ENCODE measurements at places on chromosomes 7 and 10.

DNA sequence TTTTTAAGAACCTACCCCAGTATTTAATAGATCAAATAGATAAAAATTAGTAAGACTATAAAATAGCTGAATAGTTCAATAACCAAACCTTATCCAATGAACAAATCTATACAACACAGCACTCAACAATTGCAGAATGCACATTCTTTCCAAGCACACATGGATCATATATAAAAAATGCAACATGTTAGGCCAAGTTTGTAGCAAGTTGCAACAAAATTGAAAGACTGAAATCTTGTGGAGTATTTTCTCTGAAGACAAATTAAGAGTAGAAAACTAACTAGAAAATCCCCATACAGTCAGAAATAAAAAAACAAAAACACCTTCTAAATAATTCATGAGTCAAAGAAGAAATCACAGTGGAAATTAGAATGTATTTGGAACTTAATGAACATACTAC is 317.3 kb downstream of the PHTF2 start:
- DNase-seq = no peak

DNA sequence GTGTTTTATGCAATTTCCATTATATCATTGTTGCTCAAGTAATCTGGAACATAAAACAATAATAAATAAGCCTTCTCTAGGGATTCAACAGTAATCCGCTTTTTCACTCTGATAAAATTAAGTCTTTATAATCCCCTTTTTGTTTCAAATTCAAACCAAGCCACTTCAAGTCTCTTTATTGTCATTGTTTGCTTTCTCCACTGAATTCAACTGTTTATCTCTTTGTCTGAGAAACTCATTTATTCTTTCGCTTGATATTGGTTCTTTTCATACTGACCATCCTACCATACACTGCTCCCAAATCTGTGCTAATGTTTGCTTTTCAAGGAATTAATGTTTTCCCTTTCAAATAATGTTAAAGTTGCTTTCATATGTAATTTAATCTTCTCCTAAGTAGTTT is 550.4 kb upstream of the PCDH15 start:
- no peak for DNase-seq

- peak; percentile 47 for DNase-seq
These were observed 204.1 kb downstream of the EBF3 start for GRCh38 chr10:129760003-129760315.

- DNase-seq = no peak
These were observed 468.7 kb downstream of the KCNMA1 start for GRCh38 chr10:77168861-77169260.

DNA sequence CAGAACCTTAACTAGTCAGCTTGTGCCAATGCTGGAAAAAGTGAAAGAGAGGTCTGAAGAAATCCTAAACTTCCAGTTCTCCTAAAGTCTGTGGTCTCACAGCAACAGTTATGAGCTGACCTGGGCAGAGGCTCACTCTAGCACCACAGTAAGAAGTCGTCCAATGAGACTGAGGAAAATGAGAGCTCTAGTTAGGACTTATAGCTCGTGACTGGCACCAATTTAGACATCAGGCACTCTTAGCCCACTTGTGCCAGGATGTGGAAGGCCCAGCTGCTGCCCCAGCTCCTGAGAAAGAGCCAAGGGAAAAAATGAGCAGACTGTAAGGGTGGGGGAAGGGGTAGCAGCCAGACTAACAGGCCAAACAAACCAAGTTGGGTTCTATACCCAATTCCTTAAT is 7.6 kb downstream of the MMS19 start:
- no peak for DNase-seq

GRCh38 chr7:44615149-44615611 is 8.8 kb downstream of the OGDH start:
- DNase-seq = no peak

DNA sequence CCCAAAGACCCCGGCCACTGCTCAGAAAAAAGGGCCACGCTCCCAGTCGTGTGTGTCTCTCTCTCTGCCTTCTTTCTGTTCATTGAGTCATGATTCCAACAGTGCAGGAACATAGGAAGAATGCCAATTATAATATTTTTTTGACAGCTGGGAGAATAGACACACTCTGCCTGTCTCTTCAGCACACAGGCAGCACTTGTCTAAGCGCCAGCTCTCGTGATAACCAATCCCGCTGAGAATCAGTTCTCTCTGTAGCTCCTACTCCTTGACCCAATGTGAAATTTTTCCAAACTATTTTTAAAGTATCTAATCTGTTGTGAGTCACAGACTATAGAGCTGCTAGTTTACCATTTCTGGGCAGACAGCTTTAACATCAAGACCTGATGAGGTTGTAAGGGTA is 145.7 kb upstream of the RHEB start:
- no peak for DNase-seq

DNA sequence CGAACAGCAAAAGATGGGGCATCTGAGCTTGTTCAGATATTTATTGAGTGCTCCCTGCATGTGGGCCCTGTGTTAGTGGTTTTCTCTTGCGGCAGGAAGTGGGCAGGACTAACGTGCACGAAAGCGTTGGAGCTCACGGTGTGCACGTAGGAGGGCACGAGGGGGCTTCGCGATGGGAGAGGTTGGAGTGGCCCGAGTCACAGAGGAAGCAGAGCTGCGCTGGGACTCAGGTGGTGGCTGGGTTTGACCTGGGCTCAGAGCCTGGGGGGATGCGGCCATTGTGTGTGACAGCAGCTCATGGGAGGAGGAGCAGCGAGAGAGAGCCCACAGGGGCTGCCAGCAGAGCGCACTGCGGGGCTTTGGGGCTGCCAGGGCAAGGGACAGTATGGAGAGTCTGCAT is 7.7 kb downstream of the ZSCAN25 start:
- no peak for DNase-seq

DNA sequence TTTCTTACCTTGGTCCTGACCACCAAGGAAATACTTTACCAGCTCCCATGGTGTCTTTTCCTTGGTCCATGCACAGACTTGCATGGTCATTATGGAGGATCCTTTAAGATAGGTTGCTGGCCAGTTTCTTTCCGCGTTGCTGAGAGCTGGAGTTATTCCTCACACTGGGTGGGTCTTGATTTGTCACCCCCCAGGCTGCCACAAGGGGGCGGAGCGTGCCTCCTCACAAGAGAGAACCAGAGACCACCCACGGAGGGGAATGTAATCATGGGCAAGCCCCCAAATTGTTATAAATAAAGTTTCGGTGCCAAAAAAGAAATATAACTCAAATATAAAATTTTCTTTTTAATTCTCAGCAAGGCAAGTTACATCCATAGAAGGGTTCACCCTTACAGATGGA is 10.5 kb upstream of the TRIM24 start:
- no peak for DNase-seq

GRCh38 chr7:145211211-145211610 is 375.4 kb upstream of the TPK1 start:
- no peak for DNase-seq

DNA sequence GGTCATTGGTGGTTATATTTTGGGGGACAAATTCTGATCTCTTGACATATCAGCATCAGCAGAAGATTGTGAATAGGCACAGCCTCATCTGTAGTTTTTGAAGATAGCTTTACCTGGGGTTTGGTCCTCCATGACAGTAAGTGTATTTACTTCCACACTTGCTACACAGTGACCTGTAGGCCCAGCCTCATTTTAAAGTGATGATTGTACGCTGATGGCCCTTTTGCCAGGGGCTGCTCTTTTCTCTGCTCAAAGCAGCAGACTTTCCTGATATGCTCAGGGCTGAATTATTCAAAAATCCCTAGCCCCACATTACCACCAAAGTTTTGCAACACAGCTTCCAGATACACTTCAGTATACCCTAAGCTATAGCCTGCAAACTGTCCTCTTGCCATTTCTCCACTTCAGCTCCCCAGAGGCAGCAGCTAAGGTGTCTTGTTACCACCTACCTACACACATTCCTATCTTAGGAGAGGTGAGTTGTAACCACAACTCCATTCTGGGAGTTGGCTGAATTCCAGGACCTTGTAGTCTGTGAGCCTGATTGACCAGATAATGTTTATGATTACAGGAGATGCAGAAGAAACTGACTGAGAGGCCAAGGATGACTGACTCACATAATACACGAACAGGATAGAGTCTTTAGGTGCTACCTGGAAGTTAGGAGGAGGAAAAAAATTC is 6.0 kb downstream of the ASB4 start:
- DNase-seq = no peak

- DNase-seq = no peak
These were observed 500.6 kb upstream of the FOXK1 start for GRCh38 chr7:4181446-4181845.

DNA sequence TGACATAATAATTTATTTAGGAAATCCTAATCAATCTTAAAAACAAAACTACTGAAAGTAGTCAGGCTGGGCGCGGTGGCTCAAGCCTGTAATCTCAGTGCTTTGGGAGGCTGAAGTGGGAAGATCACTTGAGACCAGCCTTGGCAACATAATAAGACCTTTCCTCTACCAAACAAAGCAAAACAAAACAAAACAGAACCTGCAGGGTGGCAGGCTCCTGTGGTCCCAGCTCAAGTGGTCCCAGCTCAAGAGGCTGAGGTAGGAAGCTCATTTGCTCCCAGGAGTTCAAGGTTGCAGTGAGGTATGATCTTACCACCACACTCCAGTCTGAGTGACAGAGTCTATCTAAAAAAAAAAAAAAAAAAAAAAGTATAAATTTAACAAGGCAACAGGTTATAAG is 748.0 kb downstream of the CNTNAP2 start:
- no peak for DNase-seq

DNA sequence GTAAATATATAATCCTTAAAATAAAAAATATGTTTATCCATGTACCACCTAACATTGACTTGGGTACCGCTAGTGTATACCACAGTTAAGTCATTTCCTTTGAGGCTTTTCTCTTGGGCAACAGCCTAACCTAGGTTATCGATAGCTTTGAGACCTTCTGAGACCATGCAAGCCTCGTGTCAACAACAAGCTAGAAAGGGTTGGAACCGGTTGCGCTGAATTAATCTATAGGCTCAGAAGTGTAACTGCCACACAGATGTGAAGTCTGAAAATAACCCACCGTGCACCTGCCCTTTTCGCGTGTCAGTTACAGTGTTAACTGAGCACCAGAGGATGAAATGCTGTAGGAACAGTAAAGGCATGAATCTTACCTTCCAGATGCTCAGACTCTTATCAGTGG is 59.8 kb downstream of the ARID5B start:
- no peak for DNase-seq

DNA sequence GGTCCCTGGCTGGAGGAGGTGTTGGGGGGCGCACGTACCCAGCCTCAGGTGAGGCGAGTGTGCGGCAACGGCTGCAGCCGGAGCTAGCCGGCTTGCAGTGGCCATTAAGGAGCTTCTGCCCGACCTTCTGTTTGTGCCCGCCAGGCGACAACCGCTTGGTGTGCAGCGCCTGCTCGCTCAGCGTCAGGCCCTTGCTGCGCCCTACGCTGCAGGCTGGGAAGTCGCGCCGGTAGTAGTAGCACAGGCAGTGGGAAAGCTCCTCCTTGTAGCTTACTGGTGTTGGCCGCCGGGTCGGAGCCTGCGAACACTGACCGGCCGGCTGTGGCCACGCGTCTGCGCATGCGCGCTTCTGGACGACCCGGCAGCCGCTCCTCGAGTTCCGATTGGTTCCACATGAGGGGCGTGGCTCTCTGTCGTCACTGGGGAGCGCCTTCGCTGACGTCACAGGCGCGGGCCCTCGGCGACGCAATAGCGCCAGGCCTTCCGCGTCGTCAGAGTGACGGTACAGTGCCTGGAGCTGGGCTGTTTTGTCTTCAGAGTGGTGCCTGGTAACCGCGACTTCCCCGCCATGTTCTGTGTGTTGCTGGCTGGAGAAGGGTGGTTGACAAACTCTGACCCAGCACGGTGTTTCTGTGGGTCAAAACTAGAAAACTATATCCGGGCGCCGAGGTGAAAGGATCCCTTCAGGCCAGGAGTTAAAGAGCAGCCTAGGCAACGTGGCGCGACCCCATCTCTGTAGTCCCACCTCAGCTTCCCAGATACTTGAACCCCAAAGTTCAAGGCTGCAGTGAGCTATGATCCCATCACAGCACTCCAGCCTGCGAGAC is 76.3 kb upstream of the TMEM248 start:
- DNase-seq = peak; percentile 100

DNA sequence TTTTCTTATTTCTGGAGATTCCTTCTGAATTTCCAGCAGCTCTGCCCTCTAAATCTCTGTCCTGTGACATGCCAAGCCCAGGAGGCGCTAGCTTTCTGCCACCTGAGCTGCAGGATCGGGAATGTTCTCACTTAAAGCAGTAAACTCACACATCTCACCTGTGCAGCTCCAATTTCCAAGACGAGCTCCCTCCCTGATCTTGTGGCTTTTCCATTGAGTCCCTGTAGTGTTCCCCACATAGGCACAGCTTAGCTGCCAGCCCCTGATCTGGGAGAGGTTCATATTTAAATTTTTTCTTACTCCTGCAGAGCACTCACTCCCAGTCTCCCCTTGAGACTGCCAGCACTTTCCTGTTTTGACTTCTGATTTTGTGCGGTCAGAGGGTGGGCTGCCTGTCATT is 479.3 kb downstream of the GLRX3 start:
- no peak for DNase-seq

GRCh38 chr10:125662584-125662983 is 20.4 kb downstream of the TEX36 start:
- no peak for DNase-seq

DNA sequence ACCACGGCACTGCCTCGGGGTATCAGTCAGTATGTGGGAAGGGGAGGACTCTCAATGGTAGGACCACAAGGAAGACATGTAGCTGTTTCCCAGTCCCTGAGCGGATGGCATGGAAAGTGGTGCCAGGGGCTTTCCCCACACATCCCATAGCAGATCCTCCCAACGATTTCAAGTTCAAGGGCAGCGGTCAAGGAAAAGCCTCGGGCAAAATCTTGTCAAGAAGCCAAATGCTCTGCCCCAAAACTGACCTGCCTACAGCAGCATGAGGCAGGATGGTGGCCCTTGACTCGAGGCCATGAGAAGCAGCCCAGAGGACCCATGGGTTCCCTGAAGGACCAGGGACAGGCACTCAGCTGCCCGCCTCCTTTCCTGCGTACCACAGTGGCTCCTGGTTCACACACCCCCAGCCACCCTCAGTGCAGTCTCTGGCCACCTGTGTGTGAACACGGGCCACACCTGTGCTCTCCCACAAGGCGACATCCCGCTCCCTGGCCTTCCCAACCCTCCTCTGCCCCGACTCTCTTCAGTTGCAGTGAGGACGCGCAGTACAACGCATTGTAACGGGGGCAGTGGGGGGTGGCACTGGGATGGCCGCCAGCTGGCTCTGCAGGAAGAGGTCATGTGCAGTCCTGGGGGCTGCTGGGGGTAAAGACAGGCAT is 43.6 kb downstream of the CTBP2 start:
- DNase-seq = no peak

DNA sequence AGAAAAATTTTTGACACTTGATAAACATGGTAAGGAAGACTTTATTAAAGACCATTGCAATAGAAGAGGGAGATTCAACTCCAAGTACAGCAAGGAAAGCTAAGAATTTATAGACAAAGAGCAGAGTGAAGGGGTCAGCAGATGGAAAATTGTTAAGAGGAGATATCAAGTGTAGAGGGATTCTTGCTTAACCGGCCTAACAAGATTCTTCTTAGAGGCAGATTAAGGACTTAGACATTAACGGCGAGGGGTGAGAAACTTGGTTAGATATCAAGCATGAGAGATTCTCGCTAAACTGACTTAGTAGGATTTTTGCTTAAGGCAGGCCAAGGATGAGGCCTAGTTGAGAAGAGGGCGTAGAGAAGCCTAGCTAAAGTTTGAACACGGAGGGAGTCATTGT is 76.0 kb downstream of the ITGB1 start:
- no peak for DNase-seq
